A673 (cell line): ENCODE measurements at places on chromosomes 3 and 15.
A peak's percentile ranks its signal among the peaks of the same experiment; 100 is the strongest.

GRCh38 chr3:188025555-188025954 is 128.4 kb upstream of the LPP start:
- DNase-seq = no peak

GRCh38 chr3:65751123-65751700 is 287.5 kb downstream of the MAGI1 start:
- DNase-seq = peak; percentile 59

DNA sequence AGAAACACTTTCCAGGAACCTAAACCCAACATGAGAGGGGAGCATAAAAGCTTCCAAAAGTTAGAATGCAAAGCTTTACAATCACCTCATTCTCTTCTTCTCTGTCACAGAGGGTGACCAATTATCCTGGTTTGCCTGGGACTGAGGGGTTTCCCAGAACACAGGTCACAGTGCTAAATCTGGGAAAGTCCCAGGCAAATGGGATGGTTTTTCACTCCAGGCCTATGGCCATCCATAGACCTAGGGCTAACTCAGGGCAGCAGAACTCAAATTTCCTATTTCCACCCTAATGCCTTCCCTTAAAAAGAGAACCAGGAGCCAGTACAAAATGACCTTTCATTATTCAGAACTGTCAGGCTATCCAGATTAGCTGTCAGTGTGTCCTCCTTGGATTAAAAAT is 77.0 kb downstream of the TM4SF4 start:
- DNase-seq = no peak

- no peak for DNase-seq
Observed at GRCh38 chr3:56788521-56788920, 13.2 kb downstream of the ARHGEF3 start.

DNA sequence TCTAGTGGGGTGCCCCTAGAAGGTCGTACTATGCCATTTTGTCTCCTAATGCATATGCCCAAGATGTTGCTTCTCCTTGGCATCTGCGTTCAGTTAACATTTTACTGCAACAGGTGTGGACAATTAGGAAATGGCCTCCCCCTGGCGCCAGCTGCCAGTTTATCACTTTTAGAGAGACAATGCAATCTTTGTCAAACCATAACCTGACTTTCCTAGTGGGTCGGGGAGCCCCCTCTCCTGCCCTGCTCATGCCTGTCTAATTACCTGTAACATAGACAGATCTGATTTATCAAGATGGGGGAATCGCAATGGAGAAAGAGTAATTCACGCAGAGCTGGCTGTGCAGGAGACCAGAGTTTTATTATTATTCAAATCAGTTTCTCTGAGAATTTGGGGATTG is 353.7 kb upstream of the SGO1 start:
- no peak for DNase-seq

DNA sequence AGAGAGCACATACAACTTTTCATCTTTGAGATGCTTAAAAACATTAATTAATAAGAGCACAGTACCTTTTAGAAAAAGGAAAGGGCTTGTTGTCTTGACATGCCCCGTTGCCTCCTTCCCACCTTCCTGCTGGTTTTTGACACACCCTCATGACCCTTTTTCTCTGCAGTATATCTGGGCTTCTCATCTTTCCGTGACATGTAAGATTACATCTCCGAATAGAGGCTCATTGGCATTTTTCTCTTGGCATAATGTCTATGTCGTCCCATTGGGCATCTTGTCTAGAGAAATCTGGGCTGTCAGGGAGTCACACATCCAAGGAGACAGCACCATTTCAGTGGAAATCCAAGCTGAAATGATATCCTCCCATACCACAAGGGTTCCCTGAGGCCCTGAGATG is 64.1 kb downstream of the LRTM1 start:
- no peak for DNase-seq
